ENCODE measurements at places on chromosomes 16 and 17.

DNA sequence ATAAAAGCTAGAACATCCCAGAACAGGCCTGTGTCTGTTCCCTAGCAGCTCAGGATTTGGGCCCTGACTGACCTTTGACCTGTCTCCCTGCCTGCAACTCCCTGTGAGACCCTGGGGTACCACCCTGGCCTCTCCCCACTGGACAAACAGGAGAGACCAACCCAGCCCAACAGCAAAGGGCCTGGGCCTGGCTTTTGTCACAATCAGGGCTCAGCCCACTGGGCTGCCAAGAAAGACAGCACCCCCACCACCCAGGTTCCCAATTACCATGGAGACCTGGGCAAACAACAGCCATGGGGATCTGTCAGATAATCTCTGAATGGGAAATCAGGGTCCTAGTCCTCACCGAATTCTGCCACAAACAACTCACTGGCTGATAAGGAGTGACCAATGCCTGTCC, 11.1 kb downstream of the PLLP start:
- DNase-seq = no peak

DNA sequence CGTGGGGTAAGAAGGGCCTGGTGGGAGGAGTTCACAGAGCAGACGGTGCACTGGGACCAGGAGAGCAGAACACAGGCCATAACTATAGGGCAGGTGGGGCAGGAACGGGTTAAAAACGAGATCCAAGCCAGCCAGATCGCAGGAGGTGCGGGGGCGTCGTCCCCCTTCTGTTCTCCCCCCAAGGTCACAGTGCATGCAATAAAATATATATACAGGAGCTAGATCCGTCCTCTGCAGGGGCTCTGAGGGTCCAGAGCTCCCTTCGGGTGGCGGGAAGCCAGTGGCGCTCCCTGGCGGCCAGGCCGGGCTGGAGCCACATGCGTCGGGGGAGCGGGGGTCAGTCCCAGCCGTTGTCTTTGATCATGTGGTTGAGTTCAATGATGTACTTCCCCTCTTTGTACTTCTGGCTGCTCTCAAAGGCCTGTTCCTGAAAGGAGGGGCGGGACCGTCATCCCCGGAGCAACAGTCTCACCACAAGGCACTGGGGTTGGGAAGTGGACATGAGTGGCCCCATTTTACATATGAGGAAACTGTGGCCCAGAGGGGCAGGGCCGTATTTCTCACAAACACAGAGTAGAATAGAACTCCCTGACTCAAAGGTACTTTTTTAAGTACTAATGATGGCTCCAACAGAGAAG, 768 bp upstream of the TBX6 start:
- no peak for DNase-seq

DNA sequence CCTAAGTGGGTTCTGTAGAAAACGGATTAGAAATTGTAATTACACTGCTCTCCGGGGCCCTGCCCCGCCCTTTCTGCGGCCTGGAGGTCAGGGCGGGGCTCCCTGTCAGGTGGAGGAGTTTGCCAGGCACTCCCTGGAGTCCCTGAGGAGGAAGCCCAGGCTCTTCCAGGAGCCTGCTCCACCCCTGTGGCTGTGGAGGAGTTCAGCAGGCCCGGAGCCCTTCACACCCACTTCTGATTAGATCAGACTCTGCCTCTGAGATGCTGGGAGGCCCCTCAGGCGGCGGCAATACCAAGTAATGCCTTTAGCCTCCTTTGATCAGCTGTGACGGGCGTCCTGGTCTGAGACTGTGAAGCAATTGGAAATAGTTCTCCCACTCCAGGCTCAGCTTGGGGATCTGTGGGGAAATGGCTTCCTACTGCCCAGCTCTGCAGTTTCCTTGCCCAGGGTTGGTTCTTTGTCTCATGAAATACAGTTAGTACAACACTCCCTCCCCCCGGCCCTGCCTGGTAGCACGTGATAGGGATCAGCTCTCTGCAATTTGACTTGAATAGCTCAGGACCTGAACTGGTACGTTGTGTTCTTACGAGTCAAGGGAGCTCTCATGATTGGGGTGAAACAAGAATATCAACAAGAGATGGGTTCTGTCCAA, 22.3 kb downstream of the BAIAP2 start:
- DNase-seq = no peak

DNA sequence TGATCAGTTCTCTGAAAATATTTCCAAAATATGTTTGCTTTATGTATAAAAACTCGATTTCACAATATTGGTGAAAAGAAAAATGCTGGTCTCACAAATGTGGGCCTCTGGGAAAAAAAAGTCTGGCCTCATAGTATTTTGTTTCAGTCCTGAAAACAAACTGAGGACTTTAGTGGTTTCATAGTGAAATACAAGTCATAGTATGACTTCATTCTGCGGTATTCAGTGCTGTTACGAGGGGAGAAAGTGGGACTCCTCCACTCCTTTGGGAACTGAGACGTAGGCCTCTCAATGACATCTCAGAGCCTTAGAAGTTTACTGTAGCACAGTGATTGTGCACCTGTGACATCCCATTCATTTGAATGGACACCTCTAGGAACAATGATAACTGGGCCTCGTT, 56.0 kb downstream of the CYB561 start:
- no peak for DNase-seq
